ENCODE measurements at places on chromosomes 7 and 10.
A peak's percentile ranks its signal among the peaks of the same experiment; 100 is the strongest.

- no peak for DNase-seq
Measured at GRCh38 chr7:26948617-26949118, 84.3 kb upstream of the SKAP2 start.

DNA sequence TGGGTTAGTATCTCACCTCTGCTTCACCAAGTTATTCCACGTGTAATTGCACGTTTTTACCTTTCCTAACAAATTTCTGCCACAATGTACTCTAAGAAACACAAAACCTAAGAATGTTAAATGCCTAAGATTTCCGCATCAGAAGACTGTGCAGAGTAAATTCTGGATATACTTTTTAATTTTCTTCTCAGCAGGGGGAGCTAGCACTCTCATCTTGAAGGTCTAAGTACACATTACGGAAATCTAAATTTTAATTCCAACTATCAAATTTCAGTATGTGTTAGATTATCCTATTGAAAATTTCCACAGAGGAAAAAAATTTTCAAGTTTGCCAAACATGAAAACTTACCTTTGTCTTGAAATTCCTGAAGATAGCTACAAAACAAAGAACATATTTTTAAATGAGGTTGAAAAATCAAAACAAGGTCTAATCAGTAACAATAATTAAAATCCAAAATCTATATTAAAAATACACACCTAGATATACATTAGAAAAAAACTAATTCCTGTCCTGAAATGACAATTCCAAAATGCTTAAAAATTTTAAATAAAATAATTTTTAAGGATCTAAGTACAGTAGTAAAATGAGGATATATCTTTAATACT, 10.5 kb downstream of the SKAP2 start:
- DNase-seq = peak; percentile 28

DNA sequence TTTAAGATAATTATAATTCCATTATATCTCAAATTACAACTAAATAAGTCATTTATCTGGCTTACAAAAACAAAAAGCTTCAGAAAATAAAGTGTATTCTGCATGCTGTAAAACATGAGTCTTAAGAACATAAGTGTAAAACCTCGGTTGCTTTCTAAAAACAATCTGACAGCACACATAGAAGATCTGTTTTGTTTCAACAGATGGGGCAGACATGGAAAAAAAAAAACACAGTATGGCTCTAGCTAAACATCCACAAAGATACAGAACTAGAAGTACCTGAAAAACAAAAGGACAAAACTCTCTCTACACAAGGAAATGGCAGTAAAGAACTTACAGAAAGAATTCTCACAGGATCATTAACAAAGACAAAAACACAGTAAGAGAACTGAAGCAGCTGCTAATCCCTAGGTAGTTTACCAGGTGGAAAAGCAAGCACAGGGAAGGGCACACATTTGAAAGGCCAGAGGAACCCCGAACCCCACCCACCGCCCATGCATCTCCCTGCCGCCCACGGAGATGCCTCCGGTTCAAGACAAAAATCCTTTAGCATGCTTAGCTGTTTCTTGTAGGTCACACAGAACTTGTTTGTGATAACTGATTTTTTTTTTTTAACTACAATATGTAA, 42.5 kb downstream of the DLD start:
- DNase-seq = no peak

DNA sequence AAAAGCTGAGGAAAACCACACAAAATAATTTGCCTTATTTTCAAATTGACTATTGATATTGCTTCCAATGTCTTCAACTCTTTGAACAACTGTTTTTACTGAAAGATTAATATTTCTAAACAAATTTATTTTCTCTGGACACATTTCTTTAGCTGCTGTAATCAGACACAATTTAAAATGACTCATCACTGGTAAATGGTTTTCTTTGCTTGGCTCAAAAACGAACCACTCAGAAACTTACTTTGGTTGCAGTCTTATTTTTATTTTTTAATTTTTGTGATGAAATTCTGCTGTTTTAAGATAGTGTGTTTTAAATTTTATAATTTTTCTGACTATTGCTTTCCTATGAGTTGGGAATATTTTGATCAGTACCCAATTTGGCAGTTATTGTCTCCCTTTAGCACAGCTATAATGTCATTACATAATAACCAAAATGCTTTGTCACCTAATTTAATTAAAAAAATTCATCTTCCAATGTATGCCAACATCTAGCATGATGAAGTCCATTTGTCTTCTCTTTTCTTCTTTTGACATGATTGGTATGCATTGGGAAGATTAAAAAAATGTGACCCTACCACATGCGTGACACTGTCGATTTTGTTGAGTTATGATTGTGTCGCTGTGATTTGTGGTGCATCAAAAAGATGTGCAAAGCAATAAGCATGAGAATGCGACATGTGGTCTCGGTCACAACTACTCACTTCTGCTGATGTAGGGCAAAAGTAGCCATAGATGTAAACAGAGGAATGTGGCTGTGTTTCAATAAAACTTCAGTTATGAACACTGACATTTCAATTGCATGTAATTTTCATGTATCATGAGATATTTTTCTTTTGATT, 222.3 kb downstream of the SUGCT start:
- DNase-seq = peak; percentile 61

GRCh38 chr7:148987751-148988512, 40.4 kb downstream of the PDIA4 start:
- no peak for DNase-seq

DNA sequence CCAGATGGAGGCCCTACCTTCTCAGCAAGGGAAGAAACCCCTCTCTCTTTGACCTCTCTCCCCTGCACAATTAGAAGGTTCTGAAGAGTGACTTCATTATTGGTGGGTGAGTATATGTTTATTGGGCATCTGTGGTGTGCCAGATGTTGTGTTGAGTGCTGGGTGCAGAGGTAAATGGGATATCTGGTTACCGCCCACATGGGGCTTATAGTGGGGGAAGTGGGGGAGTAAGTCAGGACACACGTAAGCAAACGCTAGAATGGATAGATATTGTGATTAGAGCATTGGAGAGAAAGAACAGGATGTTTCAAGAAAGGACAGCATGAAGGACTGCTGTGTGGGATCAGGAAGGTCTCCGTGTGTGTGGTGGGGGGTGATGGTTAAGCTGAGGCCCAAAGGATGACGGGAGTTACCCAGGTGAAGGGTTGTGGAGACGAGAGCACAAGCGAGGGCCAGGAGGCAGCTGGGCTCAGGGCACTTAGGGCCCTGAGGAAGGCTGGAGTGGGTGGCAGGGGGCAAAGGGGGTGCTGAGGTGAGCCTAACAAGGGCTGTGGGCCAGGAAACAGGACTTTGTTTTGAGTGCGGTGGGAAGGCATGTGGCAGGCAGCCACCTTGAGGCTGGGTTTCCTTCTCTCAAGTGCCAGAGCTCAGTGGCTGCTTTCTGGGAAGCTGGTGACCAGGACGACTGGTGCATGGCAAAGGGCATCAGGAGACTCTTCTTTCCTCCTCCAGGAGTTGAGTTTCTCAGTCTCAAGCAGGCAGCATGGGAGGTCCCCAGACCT, 299.9 kb downstream of the RPS24 start:
- no peak for DNase-seq

- DNase-seq = no peak
Measured at GRCh38 chr10:70829543-70829942, 13.8 kb downstream of the SGPL1 start.

- DNase-seq = no peak
Measured at GRCh38 chr10:14468023-14468441, 137.3 kb upstream of the FRMD4A start.

DNA sequence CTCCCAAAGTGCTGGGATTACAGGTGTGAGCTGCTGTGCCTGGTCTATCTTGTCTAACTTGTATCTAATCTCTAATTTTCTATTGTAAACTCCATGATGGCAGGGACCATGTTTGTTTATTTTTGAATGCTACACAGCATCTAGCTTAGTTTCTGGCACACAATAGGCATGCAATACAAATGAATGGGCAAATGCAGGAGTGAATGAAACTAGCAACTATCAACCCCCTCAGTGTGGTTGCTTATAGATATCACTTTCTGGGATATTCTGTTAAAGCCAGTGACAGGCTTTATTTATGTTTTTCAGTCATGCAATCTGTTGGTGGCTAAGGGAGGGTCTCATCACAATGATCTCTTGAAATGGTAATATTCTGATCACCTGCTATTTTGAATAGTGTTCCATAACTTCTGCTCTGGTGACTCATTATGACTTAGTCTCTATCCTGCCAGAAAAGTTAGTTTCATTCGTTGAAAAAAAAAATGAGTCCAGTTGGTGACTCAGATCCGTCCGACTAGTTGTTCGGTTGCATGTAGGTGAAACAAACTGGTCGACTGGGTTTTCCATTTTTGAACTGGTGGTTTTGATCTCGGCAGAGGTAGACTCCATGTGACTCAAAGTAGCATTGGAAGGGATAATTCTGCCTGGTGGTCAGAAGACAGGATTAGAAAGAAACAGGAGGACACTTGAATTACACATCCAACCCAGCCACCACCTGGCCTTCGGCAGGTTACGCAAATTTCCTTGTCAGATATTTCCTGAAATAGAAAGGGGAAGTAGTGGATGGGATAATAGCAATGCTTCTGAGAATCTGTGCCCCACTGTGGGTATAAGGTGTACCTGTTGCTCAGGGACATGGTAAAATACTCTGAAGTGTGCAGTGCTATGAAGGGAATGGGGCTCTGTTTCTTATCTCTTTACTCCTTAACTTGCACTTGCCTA, 76.8 kb downstream of the GATA3 start:
- DNase-seq = no peak

GRCh38 chr10:102670871-102671434, 26.7 kb downstream of the TRIM8 start:
- no peak for DNase-seq

DNA sequence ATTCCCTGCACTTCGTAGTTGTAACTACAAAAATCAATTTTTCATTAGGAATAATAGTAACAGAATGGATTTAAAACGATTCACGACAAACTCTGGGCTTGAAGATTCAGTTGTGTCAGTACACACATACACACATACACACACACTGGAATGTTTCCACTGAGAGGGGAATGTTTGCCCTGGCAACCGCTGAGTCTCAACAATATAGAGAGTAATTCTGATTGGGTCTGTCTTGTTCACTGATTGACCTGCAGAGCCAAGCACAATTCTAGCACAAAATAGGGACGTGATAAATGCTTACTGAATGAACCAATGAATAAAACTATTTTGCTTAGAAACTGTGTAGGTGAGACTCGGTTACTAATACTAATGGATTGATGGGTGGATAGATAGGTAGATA, 204.4 kb upstream of the CCDC6 start:
- no peak for DNase-seq

- DNase-seq = no peak
Measured at GRCh38 chr10:126570245-126570570, 100.3 kb downstream of the C10orf90 start.

DNA sequence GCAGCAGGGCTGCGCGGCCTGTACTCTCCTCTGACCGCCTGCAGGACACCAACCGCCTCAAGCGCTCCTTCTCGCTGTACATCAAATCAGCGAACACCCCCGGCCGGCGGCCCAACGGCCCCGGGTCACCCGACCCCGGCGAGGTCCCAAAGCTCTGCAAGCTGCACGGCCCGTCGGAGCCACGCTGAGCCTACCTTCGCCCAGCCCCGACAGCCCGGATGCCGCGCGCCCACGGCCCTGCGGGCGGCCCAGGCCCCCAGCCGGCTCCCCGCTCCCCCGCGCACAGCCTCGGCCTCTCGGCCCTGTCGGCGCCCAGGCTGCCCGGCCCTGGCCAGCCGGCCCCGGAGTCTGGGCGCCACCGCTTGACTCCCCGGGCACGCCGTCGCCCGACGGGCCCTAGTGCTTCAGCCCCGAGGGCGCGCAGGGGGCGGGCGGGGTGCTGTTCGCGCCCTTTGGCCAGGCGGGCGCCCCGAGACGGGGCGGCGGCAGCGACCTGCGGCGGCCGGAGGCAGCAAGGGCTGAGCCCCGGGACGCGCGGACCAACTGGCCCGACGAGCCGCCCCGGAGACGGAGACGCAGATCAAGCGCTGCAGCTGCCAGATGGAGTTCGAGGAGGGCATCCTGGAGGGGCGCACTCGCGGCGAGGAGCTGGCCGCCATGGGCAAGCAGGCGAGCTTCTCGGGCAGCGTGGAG, 11.1 kb upstream of the SEC24C start:
- no peak for DNase-seq

DNA sequence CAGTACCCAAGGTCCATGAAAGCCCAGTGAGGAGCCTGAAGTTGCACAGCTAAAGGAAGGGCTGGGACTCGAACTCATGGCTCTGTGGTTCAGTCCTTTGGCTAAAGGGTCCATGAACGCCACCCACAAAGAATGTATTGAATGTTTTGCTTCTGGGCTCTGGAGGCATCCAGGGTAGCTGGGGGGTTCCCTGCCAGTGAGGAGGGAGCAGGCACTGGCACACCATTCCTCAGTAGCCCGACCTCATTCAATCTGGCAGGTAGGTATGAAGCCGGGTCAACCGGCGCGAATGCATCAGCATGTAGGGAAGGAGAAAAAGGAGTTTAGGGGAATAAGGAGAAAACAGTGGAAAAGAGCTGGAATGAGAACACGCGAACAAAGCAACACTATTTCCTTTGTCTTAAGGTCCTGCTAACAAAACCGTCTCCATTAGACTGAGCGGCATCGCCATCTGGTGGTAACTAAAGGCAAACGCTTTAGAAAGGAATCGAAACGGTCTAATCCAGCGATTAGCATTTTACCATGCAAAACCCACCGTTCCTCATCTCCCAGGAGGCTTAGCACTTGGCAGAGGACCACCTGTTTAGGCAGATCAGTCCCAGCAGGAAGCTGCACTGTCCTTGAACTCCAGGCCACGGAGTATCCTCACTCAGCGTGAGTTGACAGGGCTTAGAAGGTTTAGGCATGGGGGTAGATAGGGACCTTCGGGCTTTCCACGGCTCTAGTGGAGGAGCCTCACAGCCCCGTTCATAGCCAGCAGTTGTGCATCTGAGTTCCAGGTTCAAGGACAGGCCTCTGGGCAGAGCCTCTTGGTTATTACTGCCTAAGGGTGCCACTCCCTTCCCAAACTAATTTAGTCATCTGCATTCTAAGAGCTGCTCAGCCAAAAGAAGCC, 122.8 kb downstream of the UBE2H start:
- peak; percentile 81 for DNase-seq

DNA sequence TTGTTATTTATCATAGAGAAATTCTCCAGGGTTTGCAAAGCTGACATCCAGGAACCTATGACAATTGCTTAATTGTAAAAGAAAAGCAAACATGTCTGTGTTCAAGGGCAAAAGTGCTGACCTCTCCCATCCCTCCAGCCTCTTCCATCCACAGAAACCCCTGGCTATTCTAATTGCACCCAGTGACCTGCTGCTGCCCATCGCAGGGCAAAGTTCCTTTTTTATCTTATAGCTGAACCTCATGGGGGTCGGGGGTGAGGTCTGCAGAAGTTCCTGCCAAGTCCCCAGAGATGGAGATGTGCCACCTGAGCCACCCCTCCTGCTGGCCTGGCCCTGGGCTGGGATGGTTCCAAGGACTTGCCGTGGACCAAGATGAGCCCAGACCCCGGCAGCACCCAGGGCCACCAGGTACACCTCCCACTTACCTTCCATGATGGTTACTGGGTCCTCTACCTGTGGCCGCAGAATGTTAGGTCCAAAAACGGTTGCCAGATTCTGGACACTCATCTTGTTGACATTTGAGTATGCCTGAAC, 146.5 kb downstream of the MAPK8 start:
- no peak for DNase-seq

GRCh38 chr7:151895008-151895630, 18.2 kb upstream of the PRKAG2 start:
- DNase-seq = no peak

- DNase-seq = no peak
Measured at GRCh38 chr10:90018819-90019218, 317.4 kb downstream of the KIF20B start.
